Left cardiac atrium (tissue), 4 donors: ENCODE measurements at places on chromosomes 11 and 22.

DNA sequence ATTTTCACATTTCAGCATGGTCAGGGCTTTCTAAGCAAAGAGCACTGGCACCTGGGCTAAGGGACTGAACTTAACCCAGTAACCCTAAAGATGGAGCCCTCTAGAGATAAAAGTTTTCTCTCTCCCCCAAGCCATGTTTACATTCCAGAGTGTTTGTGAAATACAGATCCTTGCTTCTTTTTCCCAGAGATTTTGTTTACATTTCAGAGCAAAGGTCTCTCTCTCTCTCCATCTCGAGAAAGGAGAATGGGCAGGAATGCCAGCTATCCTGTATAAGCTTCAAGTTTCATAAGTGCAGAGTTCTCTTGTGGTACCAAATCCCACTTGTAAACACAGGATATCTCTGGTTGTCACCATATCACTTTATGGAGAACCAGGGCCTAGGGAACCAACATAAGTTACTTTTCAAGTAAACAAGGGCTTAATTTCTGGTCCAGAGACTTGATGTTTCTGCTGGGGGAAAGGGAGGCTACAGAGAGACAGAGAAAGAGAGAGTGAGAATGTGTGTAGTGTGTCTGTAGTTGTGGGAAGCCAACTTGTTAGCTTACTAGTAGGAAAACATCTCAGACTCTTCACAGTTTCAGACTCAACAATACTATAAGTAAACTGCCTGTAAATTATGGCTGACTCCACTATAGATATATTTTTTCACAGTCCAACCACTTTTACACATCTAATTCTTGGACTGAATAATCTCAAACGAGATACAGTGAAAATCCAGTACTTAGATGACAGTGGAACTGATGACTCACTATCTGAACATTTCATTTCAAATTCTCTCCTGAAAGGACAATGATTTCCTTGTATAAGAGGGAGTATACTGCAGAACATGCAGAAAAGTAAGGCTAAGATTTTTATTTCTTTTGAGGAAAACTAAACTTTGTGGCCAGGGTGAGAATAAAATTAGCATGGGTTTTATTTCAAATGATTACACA is 76.2 kb downstream of the ARHGAP32 start:
- no peak for DNase-seq

- no peak for DNase-seq
These were observed 711 bp downstream of the MAP3K11 start for GRCh38 chr11:65613091-65613928.

- DNase-seq = peak; percentile 17
These were observed 15.9 kb upstream of the MUC6 start for GRCh38 chr11:1052133-1053011.

DNA sequence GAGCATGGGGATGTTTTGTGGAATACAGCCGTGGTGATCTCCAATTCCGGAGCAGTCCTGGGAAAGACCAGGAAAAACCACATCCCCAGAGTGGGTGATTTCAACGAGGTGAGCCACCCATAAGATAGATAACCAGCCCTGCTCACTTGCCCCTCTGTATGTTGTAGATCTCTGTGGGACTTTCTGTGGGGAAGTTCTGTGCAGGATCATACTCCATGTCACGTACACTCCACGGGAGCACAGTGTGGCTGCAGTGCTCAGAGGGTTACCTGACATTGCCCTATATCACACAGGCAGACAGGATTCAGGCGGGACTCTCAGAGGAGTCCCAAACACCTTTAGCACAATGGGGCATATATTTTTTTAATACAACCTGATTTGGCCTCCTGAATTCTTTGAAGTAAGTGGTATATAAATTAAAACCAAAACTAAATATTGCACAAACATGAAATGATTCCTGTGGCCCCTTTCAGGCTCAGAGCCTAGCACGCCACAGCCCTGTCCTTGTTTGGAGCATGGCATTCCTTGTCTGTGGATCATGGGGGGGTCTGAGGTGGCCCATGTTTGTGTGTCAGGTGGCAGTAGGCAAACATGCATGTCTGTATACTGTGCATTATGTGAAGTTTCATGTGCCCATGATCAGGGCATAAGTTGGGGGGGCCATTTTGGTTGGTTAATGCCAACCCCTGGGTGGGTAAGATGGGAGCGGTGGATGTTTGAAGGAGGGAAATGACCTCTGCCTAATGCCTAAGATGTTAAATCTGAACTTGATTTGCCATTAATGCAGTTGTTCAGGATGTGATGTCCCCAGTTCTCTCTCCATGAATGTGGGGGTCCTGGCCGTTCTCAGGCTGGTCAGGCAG is 18.5 kb downstream of the UPB1 start:
- no peak for DNase-seq

DNA sequence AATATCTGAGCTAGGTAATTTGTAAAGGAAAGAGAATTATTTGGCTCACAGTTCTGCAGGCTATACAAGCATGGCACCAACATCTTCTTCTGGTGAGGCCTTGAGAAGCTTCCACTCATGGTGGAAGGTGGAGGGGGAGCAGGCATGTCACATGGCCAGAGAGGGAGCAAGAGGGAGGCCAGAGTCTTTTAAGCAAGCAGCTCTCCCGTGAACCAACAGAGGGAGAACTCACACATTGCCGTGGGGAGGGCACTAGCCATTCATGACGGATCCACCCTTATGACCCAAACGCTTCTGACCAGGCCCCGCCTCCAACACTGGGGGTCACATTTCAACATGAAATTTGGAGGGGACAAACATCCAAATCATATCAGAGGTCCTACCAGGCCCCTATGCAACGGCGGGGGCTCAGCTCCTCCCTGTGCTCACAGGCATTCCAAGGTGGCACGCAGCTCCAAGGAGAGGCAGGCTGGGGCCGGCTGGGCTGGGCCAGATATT is 4.6 kb downstream of the C11orf96 start:
- DNase-seq = peak; percentile 44

DNA sequence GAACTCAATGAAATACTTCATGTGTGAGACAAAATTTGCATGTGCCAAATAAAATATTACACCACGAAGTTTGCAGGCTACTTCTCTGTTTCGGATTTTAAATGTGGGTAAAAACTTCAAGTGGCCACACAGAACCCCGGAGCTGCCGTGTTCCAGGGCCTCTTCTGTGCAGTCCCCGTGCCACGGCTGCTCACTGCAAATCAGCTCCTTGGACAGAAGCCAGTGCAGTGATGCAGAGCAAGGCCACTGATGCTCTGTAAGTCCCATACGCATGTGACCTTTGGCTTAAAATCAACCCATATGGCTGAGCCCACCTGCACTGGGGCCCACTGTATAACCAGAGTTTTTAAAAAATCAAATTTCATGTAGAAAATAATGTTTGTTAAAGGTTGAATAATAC is 1309.4 kb downstream of the TBC1D22A start:
- no peak for DNase-seq

- DNase-seq = peak; percentile 24
These were observed 1.7 kb upstream of the TXNRD2 start for GRCh38 chr22:19943082-19944026.

DNA sequence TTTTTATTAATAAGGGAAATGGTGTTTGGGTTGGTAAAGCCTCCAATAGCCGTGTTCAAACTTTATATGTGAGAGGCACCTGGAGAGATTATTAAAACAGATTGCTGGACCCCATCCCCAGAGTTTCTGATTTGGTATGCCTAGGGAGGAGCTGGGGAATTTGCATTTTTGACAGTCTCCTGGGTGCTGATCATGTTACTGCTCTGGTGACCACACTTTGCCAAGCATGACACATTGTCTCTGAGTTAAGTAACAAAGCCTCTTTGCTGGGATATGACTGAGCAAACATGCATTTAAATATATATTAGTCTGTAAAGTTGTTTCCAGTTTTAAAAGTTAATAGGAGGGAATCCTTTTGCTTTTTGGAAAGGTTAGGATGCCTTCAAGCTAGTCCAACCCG is 140.4 kb downstream of the NAV2 start:
- no peak for DNase-seq

GRCh38 chr11:101916422-101916821 is at the start of gene ANGPTL5:
ANGPTL5 (minus strand) TSS chr11:101916522; CDS start chr11:101907909, 8,613 bp downstream.
- no peak for DNase-seq

DNA sequence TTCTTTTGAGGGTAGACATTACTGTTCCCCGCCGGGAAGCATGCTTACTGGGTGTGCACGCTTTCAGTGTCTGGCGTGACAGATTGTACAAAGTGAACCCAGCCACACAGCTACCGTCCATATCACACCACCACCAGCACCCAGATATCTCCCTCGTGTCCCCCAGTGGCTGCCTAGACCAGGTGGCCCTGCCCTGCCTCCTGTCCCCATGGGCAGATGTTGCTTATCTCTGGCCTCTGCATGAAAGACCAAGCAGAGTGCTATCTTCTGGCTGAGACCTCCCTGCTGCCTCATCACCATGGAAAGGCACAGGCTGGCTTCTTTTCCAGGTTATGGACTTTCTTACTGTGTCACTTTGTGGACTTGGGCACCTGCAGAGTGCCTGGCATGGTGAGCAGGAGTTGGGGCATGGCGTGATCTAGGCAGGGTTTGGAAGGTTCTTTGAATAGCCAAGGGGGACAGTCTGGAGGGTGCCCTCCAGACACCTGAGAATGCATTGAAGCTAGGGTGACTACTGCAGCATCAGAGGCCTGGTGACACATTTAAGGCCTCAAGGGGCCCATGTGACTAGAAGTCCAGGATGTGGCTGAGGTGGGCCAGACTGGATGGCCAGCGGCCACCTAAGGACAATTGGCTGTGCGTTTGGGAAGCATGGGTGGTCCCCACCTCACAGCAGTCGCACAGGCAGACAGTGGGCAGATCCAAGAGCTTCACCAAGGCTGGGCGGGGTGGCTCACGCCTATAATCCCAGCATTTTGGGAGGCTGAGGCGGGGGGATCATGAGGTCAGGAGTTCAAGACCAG is 4.7 kb downstream of the TANGO2 start:
- DNase-seq = no peak

DNA sequence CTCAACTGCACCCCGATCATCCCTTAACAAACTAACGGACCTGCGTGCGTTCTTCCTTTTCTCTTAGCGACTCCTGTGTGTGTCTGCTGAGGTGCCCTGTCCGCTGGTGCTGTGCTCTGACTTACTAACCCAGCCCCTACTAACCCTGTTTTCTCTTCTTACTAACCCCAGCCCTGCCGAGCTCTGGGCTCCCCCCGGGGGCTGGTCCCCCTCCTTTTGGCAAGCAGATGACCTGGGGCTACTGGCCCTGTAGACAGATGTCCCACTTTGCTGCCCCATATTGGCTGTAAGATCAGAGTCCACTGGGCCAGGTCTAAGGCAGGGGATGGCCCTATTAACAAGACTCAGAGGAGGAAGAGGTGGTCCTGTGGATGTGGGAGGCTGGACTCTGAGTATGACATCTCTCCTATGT is 14.7 kb downstream of the MIAT start:
- peak; percentile 35 for DNase-seq

DNA sequence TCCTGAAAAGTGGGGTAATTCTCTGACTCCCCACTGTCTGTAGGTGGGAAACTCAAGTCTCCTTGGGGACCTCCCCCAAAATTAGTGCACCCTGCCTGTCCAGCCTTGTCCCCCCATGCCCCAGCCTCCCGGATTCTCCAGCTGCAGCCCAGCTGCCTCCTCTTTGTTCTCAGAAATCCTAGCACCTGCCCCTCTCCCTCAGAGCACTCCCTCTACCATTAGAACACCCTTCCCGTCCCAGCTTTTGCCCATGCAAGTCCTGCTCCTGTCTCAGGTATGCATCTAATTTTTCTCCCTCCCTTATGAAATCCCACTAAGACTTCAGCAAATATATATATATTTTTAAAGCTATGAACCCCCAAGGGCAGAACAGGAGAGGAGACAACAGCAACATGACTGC is 37.3 kb downstream of the LRFN4 start:
- no peak for DNase-seq

GRCh38 chr11:113378692-113379091 is 8.9 kb upstream of the ANKK1 start:
- no peak for DNase-seq
